RWPE2 (cell line): ENCODE measurements at places on chromosomes 5 and 9.

- DNase-seq, result no peak
These were observed 24.5 kb upstream of the RAB14 start for GRCh38 chr9:121226175-121226574.

DNA sequence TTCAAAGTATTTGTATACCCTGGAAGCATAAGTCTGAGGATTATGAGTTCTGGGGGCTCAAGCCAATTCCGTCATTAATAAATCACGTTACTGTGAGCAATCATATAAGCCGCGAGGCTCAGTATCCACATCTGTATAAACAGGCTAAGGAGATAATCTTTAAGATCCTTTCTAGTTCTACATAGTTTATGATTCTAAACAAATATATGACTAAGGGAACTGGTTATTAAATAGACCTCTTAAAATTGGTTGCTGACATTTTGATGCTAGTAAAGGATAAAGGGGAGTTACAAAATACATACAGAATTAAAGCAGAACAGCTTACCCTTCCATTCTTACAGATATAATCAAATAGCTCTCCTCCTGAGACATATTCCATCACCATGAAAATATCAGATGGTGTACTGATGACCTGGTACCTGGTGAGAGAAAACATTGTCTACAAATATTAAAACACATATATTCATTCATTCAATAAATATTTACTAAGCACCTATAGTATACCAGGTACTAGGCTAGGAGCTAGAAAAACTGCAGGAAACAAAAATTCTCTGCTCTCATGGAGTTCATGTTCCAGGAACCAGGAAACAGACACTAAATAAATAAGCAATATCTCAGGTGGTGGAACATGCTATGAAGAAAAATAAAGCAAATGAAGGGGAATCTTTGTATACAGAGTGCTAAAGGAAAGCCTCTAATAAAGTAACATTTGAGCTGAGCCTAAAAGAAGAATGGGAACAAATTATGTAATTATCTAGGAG, 19.5 kb upstream of the TTC33 start:
- no peak for DNase-seq

DNA sequence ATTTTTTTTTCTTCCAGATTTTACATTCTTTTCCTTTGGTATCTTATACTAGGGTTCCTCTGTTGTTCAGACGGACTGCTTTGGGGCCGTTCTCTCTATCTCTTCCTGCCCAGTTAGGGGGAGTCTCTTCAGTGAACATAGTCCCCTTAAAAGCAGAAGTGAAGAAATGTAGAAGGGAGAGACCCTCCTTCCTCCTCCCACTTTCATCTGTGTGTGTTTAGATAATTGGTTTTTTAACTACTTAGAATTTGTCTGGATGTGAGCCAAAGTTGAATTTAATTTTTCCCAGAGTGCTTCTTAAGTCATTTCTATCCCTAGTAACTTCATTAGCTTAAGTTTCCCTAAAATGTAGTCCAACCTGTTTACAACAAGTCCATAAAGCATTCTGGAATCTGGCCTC, 167.5 kb downstream of the HACD4 start:
- DNase-seq, result no peak

- no peak for DNase-seq
These were observed 172.8 kb downstream of the CARTPT start for GRCh38 chr5:71891856-71892255.

DNA sequence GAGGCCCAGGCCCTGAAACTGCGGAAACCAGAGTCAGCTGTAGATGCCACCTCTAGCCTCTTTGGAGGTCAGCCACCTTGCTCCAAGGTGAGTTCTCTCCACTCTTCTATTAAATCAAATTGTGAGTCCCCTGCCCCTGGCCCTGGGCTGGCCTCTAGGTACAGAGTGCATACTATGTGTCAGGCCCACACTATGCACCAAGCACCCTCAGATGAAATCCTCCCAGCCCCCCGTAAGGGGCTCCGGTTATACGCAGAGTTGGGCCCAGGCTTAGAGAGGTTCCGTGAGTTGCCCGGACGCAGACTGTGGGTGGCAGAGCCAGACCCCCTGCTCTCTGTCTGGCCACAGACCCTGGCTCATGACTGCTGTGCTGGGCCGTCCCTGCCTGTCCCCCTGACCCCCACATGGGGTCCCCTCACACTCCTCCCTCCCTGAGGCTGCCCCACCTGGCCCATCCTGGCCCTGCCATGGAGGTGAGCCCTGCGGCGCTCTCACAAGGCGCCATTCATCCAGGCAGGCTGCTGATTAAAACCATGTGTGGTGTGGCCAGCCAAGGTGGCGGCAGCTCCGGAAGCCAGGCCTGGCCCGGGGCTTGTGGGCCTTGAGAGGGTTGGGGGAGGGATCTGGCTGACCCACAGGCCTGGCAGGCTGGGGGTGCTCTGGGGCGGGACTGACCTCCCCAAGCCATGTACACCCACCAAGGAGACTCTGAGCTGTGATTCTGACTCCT, 65.5 kb upstream of the SYNPO start:
- DNase-seq, result peak; percentile 58

- no peak for DNase-seq
These were observed 125.3 kb downstream of the ROR2 start for GRCh38 chr9:91824601-91825305.

GRCh38 chr5:69467442-69468225, 25.0 kb upstream of the OCLN start:
- no peak for DNase-seq

DNA sequence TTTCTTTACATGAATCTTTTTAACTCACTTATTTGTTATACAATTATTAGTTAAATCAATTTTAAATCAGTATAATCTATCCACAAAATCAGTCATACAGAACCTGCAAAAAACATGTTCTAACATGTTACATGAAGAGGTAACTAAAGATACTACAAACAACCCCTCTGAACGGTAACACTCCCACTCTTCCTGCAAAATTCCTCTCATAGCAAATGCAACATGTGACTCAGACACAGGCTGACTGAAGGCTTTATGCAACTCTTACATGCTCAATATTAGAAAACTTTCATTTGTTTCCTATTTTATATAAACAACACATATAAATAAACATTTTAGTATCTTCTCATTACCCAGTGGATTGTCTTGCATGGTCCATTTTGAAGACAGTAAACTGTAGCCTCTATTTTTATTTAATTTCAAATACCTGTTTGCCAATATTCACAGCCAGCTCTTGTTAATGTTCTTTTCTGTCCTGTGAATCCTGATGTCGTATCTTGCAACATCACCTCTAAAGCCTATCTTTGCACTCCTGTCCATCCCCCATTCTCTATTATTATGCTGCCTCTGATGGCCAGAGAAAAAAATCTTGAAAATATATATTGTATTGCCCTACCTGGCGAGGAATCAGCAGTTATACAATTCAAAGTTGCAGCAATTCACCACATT, 100.5 kb upstream of the CCDC152 start:
- DNase-seq, result no peak

- DNase-seq, result no peak
These were observed 35.3 kb upstream of the SMIM32 start for GRCh38 chr5:136228136-136228757.

GRCh38 chr5:32144378-32145207, 29.5 kb downstream of the GOLPH3 start:
- DNase-seq, result no peak

DNA sequence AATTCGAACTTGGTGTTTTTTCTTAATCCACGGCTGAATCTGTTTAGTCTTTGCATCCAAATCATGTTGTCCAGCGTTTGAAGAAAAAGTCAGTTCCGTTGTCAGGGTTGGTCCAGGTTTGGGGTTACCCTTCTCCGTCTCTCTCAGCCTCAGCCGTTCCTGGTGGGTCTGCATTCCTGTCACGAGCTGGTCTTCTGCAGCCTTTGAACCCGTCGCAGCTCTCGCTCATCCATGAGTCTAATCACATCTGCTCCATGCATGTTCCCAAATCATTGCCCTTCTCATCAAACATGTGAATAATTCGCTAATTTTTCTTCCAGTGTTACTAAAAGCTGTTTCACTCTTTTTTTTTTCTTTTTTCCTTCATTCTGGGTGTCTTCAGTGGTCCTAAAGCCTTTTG, 39.0 kb upstream of the EXOC3 start:
- DNase-seq, result no peak

DNA sequence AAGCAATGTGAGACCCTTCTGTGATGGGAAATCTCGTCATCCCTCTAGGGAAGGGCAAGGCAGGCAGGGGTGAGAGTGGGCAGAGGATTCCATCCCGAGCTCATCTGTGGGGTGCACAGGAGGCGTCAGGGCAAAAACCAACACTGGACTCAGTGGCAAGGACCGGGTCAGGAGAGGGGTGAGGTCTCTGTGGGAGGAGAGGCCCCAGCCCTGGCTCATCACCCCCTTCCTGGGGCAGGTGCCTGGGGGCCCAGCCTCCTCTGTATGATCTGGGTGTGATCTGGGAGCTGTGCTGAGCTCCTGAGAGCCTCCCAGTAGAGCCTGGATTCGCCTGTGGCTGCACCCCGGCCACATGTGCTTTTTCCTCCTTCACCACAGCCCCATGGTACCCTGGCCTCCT, 597 bp downstream of the SPATA31E1 start:
- DNase-seq, result no peak

DNA sequence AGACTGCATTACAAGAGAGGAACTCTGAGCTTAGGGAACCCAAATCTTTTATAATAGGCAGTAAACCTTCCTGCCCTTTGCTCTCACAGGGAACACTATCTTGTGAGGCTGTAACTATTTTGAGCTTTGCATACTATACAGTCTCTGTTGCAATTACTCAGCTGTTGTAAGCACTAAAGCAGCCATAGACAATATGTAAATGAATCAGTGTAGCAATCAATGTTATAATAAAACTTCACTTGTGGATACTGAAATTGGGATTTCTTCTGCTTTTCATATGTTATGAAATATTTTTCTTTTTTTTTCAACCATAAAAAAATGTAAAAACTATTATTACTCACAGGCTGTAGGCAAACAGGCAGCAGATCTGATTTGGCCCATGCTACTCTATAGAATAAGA, 16.7 kb upstream of the UBQLN1 start:
- DNase-seq, result no peak

DNA sequence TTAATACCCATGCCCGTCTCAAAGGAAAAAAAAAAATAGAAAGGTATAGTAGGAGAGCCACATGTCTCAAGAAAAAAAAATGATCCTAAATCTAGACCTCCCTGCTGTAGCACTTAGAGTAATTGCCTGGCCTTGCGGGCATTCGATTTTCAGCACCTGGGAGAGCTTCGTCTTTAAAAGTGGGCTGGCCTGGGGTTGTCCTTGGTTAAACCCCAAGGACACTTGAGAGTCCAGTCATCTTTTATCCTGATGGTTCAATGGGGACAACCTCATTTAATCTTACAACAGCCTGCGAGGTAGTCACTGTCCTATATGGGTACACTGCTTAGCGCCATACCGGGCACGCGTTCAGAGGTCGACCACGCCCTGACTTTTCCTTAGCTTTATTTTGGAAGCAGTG, 60.1 kb downstream of the MAT2B start:
- no peak for DNase-seq

DNA sequence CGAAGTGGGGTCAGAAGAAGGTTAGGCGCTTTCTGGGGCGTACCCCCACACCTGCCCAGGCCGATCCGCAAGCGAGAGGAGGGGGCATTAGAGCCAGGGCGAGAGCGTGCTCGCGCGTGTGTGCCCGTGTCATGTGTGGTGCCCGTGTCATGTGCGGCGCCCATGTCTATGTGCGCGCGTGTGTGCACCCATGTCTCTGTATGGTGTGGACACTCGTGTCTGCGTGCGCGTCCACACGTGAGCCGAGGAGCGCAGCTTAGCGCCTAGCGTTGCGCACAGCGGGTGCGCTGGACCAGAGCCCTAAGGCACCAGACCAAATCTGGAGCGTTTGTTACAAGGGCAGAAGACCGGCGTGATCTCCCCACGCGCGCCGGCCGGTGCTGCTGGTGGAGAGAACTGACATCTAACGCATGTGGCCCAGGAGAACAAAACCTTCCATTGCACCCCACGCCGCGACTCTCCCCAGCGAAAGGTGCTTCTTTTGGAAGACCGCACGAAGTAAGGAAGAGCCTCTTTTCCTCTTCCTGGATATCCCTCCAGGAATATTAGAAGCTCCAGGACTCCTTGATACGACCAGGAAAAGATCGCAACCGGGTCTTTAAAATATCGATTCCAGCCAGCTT, 644 bp downstream of the NIM1K start:
- DNase-seq, result no peak

GRCh38 chr5:64570395-64570996, 64.7 kb downstream of the RGS7BP start:
- no peak for DNase-seq

GRCh38 chr5:152125661-152126205, 201.1 kb upstream of the GLRA1 start:
- no peak for DNase-seq

DNA sequence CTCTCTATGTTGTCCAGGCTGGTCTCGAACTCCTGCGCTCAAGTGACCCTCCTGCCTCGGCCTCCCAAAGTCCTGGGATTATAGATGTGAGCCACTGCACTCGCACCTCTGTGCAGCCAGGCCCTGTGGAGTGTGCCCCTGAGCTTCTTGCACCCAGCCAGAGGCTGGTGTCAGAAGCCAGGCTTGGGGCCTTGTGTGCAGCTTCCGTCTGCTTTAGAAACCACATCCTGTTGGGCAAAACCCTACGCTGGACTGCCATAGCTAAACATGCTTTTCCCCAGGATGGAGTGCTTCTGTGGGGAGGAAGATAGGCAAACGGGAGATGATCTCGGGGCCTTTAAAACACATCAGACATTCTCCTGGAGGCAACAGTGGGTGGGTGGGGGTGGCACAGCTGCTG, 40.1 kb downstream of the PRRT1B start:
- no peak for DNase-seq

DNA sequence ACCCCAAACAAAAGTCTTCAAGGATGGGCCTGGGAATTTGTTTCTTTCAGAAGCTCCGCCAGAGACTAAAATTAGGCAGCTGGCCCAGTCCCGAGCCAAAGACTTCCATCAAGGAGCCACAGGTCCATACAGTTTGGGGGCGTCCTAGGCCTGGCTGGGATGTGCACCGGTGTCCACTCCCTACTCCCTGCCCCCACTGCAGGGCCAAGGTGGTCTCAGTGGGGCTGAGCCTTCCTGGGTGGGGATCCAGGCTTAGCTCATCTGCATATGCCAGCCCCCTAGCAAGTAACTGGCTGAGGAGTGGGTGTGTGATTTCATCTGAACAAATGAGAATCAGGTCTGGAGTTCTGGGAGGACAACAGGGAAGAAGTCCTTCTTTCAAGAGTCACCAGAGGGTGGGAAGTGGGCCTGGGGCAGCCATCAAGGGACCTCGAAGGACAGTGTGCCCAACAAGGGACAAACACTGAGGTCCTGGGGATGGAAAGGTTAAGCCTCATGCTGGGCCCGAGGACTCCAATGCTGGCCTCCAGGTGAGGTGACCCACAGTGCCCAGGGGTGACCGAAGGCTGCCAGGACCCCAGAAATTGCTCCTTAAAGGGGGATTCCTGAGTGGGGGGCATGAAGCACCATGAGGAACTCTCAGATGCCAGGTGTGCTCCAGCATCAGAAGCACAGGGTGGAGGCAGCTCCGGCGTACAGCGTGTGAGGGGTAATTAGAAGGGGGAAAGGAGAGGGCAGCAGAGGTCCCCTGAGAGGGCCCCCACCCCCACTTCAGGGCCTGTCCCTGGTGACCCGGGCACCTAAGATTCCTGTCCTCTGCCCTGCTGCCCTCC, 91.3 kb downstream of the ZNF354C start:
- no peak for DNase-seq
